ENCODE measurements at places on chromosomes 3 and 15.
A peak's percentile ranks its signal among the peaks of the same experiment; 100 is the strongest.

DNA sequence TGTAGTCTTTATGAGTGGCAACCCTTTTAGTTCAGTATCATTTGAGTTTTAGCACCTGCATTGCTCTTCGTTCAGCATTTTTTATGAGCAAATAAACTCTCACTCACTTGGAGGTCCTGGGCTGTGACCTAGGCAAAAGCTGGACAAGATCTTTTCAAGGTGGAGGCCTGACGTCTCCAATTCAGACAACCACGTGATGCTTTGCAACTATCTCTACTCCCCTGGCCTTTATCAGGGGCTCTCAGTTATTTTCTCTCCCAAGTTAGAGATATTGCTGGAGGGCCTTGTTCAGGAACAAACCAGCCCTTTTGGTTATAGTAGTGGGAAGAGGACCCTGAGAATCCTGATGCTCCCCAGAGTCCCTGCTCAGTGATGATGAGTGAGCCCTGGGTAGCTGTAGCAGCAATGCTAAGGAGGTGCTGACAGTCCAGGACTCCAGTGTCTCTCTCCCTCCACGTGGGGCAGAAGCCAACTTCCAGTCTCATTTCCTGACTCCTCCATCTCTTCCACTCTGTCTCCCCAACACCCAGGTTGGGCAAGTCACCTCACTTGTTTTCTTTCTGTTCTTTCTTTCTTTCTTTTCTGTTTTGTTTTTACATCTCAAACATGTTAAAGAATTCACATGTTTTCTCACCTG is 30.4 kb downstream of the HAPLN3 start:
- no peak for DNase-seq

GRCh38 chr3:53156368-53156834 is 4.6 kb upstream of the PRKCD start:
- DNase-seq: no peak

- no peak for DNase-seq
These were observed 35.8 kb upstream of the PPM1L start for GRCh38 chr3:160720123-160720746.

GRCh38 chr3:46935168-46935858 is 41.2 kb downstream of the CCDC12 start:
- no peak for DNase-seq

GRCh38 chr3:14914779-14915117 is 32.6 kb upstream of the NR2C2 start:
- DNase-seq: no peak

DNA sequence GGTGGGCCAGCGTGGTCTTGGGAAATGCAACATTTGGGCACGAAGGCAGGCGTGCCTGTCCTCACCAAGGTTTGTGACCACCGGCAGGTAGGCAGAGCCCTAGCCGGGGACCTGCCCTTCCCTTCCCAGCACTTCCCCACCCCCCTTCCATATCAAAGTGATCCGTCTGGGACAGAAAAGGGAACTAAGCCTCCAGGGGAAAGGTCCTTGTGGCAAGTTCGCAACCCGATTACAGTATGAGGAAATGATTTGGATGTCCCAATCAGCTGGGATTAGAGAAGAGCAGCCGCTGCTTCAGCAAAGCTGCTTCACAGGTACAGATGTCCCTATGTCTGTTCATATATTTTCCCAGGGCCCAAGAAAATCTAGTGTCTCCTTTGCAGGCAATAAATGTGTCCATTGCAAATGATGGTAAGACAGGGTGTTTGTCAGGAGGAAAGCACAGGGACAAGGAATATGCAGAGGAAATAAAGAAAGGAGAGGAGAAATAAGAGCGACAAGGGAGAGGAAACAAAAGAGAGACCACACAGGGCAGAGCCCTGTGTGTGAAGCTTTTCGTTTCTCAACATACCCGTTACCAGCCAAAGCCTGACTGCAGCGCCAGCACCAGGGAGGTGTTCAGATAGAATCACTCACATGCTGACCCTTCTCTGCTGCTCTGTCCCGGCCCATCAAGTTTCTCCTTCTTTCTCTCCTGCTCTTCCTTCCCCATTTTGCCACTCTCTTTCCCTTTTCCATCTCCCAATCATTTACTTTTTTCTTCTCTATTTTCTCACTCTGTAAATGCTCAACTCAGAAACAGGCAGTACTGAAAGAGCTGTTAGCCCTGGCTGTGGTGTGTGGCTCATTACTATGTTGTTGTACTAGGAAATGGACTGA is 17.4 kb upstream of the SECISBP2L start:
- no peak for DNase-seq

- no peak for DNase-seq
These were observed 14.5 kb downstream of the LRRC2 start for GRCh38 chr3:46551615-46552014.

GRCh38 chr3:134536781-134537180 is 50.9 kb downstream of the CEP63 start:
- no peak for DNase-seq

GRCh38 chr15:70704166-70704565 is 59.2 kb downstream of the UACA start:
- peak; percentile 54 for DNase-seq

DNA sequence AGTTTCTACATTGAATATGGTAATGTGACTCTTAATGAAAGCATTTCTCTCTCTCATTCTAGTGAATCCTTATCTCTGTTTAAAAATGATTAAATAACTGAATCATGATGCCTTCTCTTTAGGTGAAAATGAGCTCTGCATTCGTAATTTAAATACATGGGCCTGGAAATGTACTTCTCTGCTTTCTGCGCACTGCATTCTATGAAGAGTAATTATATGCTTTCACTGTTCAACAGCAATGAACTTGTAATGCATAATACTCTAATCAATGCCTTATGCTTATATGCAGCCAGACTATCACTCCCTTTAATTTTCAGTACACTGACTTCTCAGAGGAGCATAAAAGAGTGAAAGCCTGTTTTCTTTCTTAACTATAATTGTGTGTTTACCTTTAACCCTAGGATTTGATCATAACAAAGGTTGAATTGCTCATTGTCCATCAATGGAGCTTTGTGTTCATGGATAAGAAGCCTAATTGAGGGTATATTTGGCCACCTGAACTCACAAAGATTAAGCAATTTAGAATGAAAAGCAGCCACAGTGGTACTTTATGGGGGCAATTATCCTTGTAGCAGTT is 330.8 kb upstream of the PDZRN3 start:
- no peak for DNase-seq

DNA sequence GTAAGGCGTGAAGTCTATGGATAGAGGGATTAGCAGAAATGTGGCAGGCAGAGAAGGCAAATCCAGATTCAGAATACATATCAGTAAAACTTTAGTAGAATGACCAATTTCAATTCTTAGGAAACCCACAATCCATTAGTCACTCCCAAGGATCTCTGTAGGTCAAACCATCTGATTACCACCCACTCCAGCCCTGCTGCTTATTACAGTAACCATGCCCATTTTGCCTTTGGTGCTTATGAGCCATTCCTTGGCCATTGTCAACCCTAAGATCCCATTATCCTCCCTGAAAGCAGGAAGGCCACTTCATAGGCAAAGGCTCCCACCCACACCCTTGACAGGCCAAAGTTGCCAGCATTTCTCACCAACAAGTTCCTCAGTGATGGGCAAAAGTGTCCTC is 5.1 kb upstream of the KLHL40 start:
- no peak for DNase-seq

- no peak for DNase-seq
These were observed 6.0 kb downstream of the MUC13 start for GRCh38 chr3:124928333-124929202.
